ENCODE measurements at places on chromosomes 5 and 9.

DNA sequence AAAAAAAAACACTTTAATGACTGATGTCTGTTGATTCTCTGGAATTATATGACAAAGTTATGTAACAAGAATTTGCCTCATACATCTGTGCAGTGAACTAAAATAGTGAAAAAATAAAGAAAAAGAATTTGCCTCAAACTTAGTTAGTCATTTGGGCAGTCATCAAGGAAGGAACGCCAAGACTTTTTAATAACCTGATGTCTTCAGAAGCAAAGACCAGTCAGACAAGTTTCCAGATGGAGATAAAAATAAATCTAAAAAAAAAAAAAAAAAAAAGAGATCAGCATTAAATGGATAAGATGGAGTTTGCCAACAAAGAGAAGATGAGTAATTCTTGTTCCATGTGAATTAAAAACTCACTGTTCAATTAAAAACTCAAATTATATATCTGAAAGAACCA, 52.3 kb upstream of the JMY start:
- DNase-seq: no peak

GRCh38 chr9:37004424-37004935, 29.6 kb downstream of the PAX5 start:
- peak; percentile 11 for DNase-seq

DNA sequence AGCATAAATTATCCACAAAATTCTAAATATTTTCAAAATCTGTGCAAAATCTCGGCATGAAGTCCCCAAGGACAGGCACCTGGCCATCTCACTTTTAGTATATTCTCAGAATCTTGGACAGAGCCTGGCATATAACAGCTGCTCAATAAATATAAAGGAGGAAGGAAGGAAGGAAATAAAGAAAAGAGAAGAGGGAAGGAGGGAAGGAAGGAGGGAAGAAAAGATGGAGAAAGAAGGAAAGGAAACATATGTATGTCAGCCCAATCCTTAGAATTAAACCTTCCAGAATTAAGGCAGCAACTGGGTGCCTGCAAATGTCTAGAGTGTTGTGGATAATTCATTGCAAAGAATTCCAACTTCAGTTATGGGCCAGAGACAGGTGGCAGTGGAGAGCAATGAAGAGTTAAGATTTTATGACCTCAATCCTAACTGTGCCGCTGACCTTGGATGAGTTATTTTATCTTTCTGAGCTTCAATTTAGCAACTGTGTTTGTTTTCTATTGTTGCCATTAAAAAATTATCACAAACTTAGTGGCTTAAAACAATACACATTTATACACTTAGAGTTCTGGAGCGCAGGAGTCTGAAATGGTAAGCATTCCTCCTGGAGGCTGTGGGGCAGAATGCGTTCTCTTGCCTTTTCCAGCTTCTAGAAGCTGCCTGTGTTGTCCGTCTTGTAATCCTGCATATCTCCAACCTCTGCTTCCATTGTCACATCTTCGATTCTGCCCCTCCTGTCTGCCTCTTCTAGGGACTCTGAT, 200.9 kb upstream of the MSX2 start:
- no peak for DNase-seq

DNA sequence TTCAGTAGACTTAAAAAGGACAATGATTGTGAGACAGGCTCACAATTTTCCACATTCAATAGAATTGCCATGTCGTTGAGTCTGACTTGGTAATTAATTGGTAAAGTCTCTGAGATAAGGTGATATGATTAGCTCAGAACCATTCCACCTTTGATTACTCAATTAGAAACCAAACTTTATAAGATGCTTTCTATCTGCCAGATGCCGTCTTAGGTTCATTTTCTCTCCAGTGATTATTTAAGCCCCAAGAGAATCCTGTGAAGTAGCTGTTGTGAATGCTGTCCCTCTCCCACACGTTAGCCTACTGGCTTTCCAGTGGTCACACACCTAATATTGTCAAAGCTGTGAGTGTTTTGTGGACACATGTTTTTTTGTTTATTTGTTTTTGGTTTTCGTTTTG, 528.9 kb upstream of the ZNF462 start:
- no peak for DNase-seq

DNA sequence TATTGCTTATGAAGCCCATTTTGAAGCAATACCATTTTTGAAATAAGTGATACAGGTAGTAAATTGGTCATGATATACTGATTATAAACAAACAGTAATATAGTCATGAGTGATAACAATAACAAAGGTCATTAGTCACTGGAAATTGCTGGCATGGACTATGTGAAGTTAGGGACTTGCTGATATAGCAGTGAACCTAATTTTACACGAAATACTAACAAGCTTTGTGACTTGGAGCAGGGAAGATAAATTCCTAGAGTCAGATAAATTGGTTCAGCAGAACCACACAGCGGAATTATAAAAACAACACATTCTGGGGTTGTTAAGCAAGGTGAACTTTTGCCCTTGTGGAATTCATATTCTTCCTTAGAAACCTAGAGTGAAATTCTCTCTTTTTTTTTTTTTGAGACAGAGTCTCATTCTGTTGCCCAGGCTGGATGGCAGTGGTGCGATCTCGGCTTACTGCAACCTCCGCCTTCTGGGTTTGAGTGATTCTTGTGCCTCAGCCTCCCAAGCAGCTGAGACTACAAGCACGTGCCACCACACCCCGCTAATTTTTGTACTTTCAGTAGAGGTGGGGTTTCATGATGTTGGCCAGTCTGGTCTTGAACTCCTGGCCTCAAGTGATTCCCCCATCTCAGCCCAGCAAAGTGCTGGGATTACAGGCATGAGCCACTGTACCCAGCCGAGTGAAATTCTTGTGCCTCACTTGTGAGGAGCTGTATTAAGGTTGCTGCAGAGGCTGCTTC, 6.0 kb downstream of the UGCG start:
- no peak for DNase-seq

- DNase-seq: no peak
Observed at GRCh38 chr5:89307972-89308371, 425.0 kb upstream of the MEF2C start.

- DNase-seq: no peak
Observed at GRCh38 chr9:96209407-96210271, 92.3 kb downstream of the HSD17B3 start.

DNA sequence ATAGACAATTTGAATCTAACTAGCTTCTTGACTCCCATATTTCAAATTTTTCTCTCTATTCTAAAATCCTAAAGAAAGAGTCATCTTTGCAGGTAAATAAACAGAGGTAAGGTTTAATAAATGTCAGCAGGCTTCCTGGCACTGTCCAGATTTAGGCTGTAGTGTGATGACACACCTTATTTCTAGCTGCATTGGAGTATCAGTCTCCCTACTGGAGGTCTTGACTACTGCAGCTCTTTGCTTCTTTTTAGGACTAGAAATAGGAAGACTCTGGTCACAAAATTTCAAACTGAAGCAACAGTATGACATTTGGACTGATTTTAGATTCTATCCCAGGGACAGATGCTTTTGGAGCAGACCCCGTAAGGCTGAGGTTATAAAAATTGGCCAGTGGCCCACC, 40.7 kb upstream of the PPP3R2 start:
- no peak for DNase-seq

DNA sequence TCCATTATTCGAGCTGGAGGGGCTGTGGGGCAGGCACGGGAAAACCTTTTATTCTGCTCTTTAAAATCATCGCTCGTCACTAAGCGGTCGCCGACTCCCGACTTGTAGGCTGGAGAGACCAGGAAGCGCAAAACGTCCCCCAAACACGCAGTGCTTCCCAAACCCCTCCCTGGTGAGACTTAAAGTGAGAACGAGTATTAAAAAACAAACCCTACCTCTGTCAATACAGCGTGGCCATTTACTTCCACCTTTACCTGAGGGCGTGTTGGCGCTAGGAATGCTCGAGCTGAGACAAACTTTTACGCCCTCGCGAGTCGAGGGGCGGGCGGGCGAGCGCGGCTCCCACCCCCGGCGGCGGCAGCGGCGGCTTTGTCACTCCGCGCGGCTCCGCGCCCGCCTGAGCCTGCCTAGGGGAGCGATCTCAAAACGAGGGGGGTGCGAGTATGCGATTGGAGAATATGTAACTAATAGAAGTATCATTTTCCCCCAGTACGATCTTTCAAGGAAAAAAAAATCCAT, at the start of gene NR2F1-AS1:
Gene NR2F1-AS1, minus strand, starts transcription at position 293 of the 519 bp plus-strand sequence.
- DNase-seq: no peak

- no peak for DNase-seq
Observed at GRCh38 chr5:139149477-139150199, 48.5 kb downstream of the SIL1 start.

- DNase-seq: no peak
Observed at GRCh38 chr5:112381521-112381920, 37.6 kb downstream of the EPB41L4A start.

- DNase-seq: no peak
Observed at GRCh38 chr5:42756606-42757601, at the start of gene CCDC152. CCDC152 (plus strand) TSS chr5:42756818; CDS start chr5:42759122, 2,304 bp downstream.

- DNase-seq: no peak
Observed at GRCh38 chr9:109242741-109243140, 75.7 kb upstream of the FRRS1L start.

GRCh38 chr5:68087866-68088265, 127.7 kb upstream of the PIK3R1 start:
- DNase-seq: no peak

DNA sequence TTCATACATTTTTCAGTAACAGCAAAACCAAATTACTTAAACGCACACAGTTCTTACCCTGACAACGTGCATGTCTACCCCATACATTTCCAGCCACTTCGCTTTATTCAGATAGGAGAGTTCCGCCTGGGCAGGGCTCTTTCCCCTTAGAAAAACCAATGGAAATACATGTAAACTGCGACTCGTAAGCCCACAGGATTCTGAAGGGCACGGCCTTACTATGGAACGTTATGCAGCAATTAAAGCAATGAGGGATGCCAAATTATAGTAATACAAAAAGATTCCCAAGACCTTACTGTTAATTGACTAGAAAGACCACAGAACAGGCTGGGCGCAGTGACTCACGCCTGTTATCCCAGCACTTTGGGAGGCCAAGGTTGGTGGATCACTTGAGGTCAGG, 64.5 kb downstream of the EPB41L4B start:
- no peak for DNase-seq

- no peak for DNase-seq
Observed at GRCh38 chr5:81718300-81718699, 32.6 kb downstream of the SSBP2 start.

DNA sequence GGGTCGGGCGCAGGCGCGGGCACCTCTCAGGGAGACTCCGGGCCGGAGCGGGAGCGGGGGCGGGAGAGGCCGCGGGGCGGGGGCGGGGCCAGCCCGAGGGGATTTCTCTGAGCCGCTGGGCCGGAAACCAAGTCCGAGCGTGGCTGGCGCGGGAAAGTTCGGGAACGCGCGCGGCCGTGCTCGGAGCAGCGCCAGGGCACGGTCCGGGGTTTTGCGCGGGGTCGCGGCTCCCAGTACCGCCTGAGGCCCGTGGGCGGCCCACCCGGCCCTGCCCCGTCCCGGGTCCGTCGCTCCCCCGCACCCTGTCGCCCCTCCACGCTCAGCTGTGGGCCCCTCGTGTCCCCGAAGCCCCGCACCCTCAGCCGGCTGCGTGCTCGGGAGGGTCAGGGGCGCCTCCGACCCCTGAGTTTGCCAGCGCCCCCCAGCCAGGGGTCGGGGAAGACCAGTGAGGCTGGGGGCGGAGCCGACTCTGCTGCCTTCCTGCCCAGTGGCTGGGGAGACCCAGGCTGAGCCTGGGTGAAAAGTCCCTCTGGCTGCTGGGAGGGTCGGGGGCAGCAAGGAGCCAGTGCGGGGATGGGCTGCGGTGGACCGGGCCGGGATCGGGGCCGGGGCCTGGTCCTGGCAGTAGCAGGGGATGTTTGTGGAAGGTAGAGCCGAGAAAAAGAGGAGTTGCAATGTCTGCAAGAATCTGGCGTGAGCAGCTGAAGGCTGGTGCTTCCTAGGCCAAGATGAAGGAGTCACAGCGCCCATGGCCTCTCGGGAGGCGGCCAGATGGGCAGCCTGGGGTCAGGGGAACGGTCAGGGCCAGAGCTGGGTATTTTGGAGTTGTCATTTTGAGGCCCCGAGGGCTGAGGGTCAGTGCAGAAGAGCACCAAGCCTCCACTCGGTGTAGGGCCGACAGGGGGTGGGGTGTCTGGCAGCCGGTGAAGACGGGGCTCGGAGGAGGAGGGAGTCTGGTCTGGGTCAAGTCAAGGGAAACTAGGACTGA, 588 bp downstream of the TRAF2 start:
- peak; percentile 44 for DNase-seq

GRCh38 chr5:115524199-115524847, 20.3 kb downstream of the FEM1C start:
- DNase-seq: no peak

- no peak for DNase-seq
Observed at GRCh38 chr5:33745101-33745770, 146.6 kb downstream of the ADAMTS12 start.

DNA sequence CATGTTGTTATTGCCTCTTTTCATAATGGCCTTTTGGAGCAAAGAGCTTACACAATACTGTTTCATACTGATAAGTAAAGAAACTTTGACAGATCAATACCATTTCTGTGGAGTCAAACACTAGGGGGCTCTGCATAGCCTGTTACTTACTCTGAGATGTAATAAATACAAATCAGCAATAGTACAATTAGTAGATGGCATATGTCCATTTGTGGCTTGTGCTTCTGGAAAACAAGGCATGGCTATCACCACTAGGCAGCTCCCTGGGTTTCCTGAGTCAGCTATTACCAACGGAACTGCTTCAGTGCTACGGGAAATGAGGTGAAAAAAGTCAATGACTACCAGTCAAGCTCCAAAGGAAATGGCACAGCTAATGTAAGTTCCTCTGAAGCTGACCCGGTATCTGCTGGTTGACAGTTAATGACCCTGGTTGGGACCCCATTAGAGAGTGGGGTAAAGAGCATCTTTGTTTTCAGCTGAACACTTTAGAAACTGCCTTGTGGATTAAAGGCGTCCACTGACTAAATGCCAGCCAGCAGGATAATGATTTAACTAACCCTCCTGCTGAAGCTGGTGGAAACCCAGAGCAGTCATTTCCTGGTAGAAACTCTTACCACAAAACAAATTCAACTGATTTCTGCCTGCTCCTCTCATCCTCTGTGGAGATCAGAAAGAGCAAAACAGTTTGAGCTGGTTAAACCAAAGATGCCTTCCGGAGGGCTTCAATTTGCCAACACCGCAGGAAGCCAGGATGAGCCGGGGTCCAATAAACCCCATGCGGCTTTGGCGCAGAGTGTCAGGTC, 69.0 kb upstream of the FAM169A start:
- DNase-seq: no peak

GRCh38 chr5:1634337-1634661, 110.5 kb upstream of the LPCAT1 start:
- no peak for DNase-seq

- no peak for DNase-seq
Observed at GRCh38 chr5:157271740-157272271, 5.9 kb downstream of the CYFIP2 start.

DNA sequence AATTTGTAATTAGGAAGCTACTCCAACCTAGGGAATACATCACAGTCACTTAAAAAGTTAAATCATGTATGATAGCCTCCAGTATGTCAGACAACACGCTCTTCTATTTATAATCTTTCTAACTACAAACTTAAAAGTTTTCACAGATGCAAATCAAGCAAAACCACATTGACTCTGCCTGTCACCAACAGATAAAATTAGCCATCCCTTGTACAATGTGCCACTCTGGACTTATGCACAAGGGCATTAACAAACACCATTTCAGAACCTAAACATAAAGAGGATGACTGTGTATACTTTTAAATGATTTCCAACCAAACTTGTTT, 14.7 kb downstream of the ERP44 start:
- no peak for DNase-seq

- no peak for DNase-seq
Observed at GRCh38 chr5:107878661-107879060, 207.9 kb upstream of the EFNA5 start.

Measured in NCI-H510A treated with DMSO at 0.1 percent for 48 hours (cell line).